ENCODE measurements at places on chromosomes 12 and 14. TPM values are rescaled to one million over a fixed set of nuclear protein-coding genes. Genes with fewer than 3 reads are reported as not detected.

DNA sequence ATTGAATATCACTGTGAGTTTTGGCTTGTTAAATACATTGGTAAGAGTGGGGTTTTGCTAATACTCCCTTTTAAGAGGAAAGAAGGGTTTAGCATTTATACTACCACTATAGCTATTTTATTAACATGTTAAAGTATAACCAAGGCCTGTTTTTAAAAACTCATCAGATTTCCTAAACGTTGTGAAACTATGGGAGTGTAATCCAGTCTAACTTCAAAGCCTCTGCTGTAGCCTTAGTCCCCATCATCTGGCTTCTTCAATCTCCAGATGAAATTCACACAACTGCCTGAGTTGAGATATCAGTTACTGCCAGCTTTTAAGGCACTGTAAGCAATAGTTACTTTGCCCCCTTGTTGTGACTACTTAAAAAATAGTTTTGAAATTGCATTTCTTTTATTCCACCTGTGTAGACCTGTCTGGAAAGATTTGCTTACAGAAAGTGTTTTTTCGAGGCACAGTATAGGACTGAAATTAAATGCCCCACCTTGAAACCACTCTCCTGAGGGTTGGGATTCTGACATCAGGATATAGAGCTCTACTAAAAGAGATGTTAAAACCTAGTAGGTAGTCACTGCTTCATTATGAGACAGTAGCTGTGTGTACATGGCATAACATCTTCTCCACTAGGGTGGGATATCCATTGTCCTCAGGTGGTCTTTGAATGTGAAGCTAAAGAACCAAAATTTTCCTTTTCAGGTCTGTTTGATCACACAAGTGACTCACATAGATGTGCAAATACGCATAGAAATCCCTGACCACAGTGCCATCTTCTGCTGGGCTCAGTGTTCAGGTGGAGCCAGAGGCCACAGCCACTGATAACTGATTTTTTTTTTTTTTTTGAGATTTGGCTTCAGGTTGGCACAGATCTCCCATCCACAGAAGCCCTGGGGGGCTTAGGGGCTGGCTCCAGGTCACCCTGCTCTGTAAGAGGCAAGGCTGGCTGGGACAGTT lies 125.5 kb downstream of the DAAM1 start:
- DNase-seq: no peak

DNA sequence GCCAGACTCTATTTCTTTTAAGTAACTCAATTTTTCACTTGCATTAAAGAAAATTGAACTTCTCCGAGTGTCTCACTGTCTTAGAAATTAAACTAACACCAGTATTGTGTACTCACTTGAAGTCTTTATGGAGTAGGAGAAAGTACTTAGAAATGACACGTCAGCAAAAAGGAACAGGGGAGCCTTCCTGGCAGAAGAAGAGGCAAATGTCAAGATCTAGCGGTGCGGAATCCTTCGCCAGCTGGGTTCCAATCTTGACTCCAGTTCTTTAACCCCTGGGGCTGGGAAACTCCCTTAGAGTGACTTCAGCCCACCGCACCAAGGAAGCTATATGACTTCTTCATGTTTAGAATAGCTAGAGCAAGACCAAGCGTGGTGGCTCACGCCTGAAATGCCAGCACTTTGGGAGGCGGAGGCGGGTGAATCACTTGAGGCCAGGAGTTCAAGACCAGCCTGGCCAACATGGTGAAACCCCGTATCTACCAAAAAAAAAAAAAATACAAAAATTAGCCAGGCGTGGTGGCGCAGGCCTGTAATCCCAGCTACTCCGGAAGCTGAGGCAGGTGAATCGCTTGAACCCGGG lies 34.4 kb downstream of the WBP11 start:
- peak; percentile 7 for DNase-seq

GRCh38 chr12:124861898-124862676 lies 1.6 kb downstream of the SCARB1 start:
- no peak for DNase-seq

- DNase-seq: no peak
Observed at GRCh38 chr12:13411287-13411686, 214.8 kb downstream of the EMP1 start.

- DNase-seq: no peak
Observed at GRCh38 chr12:57632958-57633840, at the start of gene B4GALNT1. Gene B4GALNT1, minus strand, starts transcription at chr12:57633201. Its CDS starts 1,069 bp downstream, at chr12:57632132.

- DNase-seq: no peak
Observed at GRCh38 chr12:6235499-6235898, 35.3 kb downstream of the CD9 start.

GRCh38 chr12:115956659-115957058 lies 320.8 kb downstream of the MED13L start:
- DNase-seq: no peak

SSTR1 gene
- total RNA-seq: 0.85 TPM

RNASE3 gene
- not detected for total RNA-seq
